ENCODE measurements at places on chromosomes 5 and 9.

GRCh38 chr5:172637110-172637580 lies 3.9 kb upstream of the NEURL1B start:
- DNase-seq: peak; percentile 45

DNA sequence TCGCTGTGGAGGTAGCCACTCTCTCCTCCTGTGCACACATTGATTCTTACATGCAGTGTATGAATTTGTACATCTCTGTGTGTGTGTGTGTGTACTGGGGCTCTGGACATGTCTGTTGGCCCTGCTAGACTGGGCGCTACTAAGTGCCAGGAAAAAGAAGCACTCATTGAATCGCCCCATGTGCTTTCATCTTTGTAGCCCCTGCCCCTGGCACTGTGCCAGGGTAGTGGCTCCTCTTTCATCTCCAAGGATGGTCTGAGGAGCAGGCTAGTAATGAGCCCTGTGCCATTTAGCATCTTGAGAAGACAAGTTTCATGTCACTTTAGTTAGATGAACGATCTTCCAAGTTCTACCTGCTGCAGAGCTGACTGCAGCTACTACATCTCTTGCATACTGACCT lies 34.4 kb upstream of the EQTN start:
- no peak for DNase-seq

- no peak for DNase-seq
Observed at GRCh38 chr9:134434894-134435506, 108.7 kb downstream of the RXRA start.

GRCh38 chr5:167968837-167969236 lies 322.6 kb upstream of the WWC1 start:
- no peak for DNase-seq

DNA sequence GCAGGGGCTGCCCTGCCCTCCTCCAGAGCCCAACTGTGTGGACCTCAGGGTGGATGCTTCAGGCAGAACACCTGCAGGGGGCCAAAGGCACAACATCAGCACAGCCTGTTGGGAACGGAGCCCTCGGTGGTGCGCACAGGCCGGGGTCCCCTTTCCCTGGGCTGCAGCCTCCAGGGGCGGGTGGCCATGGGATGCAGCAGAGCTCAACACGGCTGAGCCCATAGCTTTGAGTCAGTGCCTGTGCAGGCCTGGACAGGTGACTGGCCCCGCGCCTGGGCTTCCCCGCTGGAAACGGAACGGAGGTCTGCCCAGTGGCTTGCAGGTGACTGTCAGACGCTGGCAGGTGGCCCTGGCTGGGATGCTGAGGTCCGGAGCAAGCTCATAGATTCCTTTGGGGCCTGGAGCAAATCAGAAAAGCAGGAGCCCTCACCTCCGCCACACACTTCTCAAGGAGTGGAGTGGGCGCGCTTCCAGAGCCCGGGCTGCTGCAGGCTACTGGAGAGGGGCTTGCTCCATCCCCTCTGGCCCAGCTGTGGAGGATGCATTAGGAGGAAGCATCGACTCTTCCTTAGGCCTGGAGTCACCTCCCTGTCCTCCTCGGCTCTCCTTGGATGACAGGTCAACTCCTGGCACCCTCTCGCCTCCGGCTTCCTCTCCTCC lies 69.8 kb upstream of the RNU6ATAC start:
- DNase-seq: no peak

DNA sequence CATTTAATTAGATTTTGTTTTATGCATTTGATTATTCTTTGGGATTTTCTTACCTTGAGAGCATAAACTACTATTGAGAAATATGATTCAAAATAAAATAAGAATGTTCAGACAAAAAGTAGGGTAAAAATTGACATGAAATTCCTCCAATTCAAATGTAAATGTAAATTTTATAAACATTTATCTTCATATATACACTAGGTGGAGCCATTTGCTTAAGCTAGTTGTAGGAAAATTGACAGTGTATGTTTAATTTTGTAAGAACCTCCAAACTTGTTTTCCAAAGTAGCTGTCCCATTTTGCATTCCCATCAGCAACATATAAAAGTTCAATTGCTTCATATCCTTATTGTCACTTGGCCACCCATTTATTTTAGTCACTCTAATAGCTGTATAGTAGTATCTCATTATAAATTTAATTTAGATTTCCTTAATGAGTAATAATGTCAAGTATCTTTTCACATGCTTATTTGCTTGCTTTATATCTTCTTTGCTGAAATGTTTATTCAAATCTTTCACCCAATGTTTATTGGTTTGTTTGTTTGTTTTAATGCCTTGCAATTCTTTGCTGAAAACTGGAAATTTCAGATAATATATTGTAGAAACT lies 37.6 kb upstream of the SLCO6A1 start:
- no peak for DNase-seq

- no peak for DNase-seq
Observed at GRCh38 chr5:119400245-119400644, 44.4 kb downstream of the TNFAIP8 start.

DNA sequence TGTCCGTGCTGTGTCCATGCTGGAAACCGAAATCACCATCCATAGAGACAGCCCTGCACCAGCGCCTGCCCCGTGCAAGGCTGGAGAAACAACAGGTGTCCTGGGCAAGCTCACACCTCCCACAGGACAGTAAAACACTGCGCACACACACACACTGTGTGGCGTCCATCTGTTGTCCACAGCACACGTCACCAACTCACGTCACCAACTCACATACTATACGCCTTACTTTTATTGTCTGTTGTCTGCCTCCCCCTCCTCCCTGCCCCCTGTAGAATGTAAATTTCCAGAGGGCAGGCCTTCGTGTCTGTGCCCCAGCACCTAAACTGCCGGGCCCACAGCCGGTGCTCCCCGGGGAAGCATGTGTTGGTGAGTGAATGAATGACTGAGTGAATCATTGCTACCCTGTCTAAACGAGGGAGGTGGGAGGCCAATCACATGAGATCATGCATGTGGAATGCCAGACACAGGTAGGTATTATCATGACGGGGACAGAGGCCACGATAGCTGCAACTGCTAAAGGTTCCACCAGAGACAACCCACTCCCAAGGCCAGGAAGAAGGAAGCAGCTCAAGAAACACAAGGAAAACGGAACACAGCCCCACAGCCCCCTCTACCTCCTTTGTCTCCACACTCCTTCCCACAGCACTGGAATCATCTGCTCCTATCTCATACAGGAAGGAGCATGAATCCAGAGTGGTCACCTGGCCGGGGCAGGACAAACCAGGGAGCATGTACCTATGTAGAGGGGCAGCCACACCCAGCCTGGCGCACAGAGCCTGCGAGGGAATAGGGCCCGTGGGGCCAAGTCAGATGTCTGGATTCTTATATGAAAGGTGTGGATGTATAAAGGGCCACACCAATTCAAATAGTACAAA lies 41.9 kb downstream of the STK10 start:
- DNase-seq: peak; percentile 51

DNA sequence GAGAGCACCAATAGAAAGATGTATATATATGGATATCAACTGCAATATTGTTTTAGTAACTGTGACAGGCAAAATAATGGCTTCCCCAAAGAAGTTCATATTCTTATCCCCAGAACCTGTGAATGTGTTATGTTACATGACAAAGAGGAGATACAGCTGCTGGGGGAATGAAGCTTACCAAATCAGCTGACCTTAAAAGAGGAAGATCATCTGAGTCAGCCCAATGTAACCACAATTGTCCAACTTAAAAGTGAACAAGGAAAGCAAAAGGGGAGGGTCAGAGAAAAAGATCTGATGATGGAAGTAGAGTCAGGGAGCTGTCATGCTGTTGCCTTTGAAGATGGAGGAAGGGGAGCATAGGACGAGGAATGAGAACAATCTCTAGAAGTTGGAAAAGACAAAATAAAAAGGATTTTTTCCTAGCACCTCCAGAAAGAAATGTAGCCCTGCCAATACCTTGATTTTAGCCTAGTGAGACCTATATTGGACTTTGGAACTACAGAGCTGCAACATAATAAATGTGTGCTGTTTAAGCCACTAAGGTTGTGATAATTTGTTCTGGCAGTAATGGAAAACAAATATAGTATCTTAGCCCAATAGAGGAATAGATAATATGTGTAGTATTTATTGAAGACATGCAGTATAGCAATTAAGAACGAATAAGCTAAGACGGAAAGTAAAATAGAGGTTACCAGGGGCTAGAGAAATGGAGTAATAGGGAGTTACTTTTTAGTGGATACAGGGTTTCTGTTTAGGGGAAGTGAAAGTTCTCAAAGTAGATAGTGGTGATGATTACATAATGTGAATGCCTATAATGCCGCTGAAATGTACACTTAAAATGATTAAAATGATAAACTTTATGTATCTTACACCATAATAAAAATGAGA lies 115.9 kb downstream of the PIK3R1 start:
- no peak for DNase-seq

DNA sequence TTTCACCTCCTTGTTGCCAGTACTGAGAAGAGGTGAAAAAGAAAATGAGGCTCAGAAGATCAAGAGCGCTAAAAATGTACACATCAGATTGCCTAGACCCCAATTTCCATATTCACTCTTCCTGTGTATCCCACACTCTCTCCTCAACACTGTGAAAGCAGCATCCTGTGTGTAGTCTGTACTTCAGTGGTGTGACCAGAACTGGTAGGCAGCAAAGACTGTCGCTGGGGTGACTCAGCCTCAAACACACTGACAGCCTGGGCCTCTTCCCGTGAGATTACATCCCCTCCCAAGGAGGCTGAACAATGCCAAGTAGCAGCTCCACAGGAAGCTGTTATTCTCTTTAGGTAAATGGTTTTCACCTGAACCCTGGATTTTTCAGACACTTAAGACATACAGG lies 135.5 kb downstream of the CCDC192 start:
- DNase-seq: peak; percentile 82

DNA sequence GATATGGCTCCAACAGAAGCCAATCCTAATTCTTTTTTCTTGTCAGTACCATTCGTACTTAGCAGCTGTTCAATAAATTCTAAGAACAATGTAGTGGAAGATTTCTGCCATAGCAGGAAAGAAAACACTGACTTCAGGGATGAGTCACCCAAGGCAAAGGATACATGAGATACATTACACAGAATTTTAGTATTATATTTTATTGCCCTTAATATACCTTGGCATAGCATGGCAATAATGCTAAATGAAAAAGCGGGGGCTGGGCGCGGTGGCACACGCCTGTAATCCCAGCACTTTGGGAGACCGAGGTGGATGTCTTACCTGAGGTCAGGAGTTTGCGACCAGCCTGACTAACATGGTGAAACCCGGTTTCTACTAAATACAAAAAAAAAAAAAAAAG lies 619.1 kb upstream of the DAB2 start:
- no peak for DNase-seq

DNA sequence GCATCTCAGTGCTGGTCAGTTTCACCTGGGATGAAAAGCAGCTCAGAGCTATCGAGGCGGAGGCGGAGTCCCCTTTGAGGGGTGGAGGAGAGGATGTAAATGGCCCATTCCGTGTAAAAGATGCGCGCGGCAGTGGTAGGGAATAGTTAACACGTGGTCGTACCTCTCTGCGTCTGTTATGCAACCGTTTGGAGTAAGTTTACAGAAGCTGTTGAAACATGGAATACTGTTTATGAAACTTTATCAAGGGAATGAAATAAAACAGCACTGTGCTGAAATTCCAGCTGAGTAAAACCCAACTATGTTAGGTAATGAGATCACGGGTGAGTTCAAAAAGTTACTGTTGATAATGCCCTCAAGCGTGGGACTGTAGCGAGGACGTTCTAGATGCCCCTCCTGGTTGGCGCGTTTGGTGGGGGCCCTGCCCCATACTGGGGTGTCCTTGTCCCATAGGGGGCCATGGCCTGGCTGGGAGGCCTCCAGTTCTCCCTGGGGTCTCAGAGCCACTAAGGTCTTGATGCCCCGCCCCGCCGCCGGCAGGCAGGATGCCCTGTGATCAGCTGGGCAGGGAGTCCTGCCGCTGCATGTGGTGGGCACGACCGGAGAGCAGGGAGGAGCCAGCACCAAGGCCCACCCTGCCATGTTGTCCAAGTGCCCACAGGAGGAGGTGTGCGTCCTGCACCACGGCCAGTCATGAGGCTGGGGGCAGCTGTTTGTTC lies 90.9 kb downstream of the COL5A1 start:
- no peak for DNase-seq

DNA sequence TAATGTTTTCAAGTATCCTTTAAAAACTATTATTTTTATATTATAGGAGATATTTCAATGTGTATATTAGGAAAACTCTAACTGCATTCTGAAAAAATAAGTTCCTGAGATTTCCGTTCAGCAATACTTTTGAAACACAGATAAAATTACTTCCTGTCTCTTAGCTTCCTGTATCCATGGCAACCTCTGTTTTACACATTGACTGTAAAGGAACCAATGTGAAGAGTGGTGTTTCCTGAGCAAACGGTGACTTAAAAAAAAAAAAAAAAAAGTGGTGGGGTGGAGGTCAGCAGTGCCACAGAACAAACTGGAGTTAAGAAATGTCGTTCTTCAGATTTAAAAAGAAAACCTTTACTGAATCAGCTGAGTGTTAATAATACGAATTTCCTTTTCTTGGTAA lies at the start of gene LRRC70:
TSS of gene LRRC70 (plus strand) at position 280 of the 400 bp plus-strand sequence. CDS start 620 bp downstream, outside the sequence.
- no peak for DNase-seq

- DNase-seq: no peak
Observed at GRCh38 chr9:113436728-113437515, 26.4 kb downstream of the C9orf43 start.

DNA sequence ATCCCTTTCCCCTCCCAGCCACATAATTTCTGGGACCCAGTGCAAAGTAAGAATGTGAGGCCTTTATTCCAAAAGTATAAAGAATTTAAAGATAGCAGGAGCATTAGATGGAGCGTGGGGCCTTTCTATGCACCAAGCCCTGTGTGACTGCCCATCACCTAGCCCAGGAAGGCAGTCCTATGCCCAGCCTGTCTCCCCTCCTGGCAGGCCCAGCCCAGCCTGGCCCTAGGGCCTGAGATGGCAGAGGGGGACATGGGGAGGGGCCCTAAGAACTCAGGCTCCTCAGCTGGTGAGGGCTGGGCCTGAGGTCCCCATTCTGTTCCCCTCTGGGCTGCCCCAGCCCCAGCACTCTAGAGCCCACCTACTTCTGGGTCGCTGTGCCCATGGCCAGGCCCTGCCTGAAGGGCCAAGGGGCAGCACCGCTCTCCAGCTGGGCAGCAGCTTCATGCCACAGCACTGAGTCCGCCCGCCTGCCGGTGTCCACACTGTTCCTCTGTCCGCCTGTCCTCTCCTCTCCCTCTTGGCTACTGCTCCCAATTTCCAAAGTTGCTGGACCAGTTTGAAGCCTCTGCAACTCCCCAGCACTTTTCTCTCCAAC lies 995 bp upstream of the SLC23A1 start:
- peak; percentile 38 for DNase-seq

DNA sequence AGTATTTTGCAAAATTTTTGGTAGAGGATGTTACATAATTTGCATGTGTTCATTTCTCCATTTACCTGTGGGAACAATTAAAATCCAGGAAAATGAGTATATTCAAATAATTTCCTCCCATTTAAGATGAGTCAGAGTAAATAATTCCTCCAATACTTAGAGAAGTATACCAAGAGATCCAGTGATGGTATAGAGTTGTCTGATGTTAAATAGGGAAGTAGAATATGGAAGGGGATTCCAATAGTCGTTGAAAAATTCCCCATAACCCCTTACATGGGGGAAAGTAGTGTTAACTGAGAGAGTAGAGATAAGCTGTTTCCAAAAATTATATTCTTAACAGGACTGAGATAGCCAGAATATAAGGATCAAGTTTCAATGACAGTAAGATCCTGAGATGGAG lies 15.7 kb downstream of the CD274 start:
- no peak for DNase-seq

GRCh38 chr9:124617477-124618141 lies 110.4 kb upstream of the NR5A1 start:
- peak; percentile 94 for DNase-seq

- DNase-seq: peak; percentile 90
Observed at GRCh38 chr9:4489919-4490704, at the start of gene SLC1A1. SLC1A1 (plus strand) TSS chr9:4490468; CDS start chr9:4490680, 212 bp downstream.
